ENCODE measurements at places on chromosomes 7 and 10.
A peak's percentile ranks its signal among the peaks of the same experiment; 100 is the strongest.

DNA sequence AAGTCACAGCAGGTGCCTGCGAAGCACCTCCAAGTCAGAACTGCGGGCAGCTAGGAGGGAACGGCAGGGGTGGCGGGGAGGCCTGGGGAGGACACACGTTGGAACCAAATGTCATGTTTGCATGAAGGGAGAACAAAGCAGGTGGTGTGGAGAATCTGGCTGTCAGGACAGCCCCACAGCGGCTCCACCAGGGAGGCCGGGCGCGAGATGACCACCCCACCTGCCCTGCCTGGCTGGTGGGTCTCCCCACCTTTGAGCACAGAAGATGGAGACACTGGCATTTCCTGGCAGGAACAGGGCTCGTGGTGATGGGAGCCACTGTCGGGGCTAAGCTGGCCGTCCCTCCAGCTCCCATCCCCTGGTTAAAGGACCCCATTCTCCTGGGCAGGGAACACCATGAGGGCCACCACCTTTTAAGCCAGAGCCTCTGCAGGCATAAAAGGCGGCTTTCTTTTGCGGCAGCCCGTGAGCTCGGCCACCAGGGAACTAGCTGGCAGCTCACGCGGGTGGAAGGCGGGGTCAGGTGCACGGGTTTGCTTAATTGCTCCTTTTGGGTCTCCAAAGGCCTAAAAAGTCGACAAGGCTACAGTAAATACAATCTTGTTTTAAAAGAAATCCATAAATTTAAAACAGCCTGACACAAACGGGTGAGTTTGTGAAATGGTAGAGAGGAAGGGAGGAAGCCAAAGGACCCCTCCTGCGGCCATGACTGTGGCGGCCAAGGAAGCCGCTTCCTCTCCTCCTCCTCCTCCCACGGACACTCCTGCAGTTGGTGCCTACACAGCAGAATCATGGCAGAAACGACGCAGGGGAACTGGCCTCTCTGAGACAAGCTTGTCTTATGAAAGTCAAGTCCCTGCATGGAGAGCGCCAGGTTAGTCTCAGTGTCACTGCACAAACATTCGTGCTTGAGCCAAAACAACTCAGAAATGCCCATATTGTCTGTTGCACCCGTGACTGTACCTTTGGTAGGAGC, 213.8 kb downstream of the DNAJB6 start:
- peak; percentile 31 for DNase-seq

GRCh38 chr10:34474009-34474376, 341.1 kb downstream of the PARD3 start:
- no peak for DNase-seq

- no peak for DNase-seq
Measured at GRCh38 chr7:80330434-80330833, 181.4 kb downstream of the GNAT3 start.

DNA sequence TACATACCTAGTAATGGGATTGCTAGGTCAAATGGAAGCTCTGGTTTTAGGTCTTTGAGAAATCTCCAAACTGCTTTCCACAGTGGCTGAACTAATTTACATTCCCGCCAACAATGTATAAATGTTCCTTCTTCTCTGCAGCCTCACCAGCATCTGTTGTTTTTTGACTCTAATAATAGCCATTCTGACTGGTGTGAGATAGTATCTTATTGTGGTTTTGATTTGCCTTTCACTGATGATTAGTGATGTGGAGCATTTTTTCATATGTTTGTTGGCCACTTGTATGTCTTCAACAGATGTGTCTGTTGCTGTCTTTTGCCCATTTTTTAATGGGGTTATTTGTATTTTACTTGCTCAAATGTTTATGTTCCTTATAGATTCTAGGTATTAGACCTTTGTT, 675.5 kb downstream of the SUGCT start:
- no peak for DNase-seq

DNA sequence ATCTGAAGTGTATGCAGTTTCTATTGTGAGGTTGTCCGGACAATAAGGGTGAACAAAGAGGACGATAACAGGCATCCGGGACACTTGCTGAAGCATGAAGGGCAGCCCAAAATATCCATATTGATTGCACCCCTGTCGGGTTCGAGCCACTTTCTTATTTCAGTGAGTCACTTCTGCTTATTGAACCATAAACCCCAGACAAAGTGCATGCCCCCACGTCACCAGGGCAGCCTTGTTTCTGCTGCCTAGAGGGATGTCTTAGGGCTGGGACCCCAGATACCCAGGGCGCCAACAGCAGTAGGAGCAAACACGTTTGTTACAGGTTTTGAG, 175.3 kb upstream of the LYZL1 start:
- no peak for DNase-seq
